ENCODE measurements at places on chromosomes 3 and 15.
A peak's percentile ranks its signal among the peaks of the same experiment; 100 is the strongest.

GRCh38 chr3:141940194-141940776 lies 63.8 kb downstream of the ATP1B3 start:
- peak; percentile 39 for DNase-seq

GRCh38 chr3:64739971-64740631 lies 52.3 kb upstream of the ADAMTS9 start:
- no peak for DNase-seq

DNA sequence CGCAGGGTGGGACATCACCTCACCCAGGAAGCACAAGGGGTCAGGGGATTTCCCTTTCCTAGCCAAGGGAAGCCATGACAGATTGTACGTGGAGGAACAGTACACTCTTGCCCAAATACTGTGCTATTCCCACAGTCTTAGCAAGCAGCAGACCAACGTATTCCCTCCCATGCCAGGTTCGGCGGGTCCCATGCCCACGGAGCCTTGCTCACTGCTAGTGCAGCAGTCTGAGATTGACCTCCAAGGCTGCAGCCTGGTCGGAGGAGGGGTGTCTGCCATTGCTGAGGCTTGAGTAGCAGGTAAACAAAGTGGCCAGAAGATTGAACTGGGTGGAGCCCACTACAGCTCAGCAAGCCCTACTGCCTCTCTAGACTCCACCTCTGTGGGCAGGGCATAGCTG lies 39.0 kb downstream of the ALDH1A2 start:
- DNase-seq, result no peak

DNA sequence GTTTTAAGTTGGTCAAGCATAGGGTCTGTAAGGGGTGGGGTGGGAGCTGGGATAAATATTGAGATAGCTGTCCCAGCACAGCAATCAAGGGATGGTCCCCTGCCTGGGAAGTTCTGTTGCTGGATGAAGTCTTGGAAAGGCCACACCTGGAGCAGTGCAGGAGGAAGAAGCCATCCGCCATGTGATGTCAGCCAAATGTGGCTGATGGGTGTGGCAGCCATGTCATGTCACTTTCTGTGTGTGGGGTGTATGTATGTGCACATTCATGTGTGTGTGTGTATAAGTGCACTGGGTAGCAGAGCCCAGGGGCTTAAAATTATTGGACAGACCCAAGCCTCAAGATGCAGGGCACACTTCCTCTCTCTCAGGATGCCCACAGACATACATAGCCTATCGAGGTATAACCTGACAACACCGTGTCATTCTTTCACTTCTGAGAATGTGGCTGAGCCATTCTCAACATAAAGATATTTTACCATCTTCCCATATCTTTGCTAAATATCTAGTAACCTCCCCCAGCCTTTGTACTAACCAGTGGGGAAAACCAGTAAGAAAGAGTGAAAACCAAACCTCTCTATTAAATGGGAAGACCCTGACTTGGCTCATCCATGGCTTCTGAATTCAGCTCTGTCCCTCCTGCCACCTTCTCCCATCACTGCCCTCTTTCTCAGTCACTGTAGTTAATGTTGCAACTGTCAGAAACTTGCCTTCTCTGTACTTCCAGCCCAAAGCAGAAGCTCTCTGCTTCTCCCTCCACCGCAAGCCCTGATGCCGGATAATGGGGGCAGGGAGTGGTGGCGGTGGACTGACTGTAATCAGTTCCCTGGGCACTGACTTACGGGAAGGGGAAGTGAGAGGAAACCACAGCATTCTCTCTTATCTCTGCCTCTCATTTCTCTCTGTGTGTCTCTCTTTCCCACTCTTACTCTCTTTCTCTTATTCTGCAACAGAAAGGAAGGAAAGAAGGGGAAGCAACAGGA lies 11.2 kb downstream of the TNFSF10 start:
- peak; percentile 43 for DNase-seq

- DNase-seq, result no peak
Observed at GRCh38 chr15:55394694-55395093, 13.5 kb downstream of the CCPG1 start.

DNA sequence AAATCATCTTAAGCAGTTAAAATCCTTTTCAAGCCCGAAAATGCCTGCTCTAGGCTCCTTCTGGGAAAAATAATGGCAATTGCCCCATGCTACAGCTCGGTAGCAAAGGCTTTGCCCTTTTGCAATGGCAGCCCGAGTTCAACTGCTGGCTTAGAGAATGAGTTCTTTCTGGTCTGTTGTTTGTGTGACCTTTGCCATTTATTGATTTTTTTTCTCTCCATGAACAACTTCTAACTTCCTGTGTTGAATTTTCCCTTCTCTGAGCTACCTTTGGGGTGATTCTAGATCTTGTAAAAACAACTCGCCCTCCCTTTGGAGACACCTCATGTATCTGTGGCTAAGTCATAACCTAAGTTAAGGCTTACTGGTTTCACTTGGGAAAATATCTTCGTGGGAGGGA lies 139.3 kb downstream of the PLCH1 start:
- DNase-seq, result no peak

GRCh38 chr15:99495430-99496301 lies 70.1 kb upstream of the MEF2A start:
- DNase-seq, result no peak

DNA sequence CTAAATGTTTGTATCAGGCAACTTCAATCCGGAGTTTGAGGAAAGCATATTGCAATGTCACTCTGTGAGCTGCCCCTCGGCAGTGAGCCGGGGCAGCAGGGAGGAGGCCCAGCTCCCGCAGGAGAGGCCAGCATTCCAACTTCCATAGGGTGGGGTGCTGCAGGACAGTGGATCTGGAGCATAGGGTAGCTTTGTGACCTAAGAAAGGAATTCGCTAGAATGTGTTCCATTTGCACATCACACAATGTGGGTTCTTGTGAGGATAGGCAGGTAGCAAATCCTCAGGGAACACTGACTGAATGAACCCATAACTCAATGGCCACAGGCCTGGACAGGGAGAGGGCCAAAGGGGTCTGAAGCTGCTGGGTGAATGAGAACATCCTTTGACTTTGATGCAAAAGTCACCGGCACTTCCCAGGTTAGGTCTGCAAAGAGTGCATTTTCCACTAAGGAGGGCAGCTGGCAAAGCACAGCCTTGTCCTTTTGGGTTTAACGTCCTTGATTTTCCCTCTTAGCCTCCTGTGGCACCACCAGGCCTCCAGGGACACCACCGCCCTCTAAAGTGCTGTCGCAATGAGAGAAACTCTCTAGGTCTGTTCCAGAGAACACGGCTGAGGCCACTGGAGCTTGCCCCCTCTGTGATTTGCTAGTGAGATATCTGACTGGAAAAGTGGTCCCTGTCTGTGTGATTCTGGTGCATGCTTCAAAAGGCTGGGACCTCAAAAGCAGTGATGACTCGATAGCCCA lies 36.2 kb downstream of the GABRB3 start:
- no peak for DNase-seq

- no peak for DNase-seq
Observed at GRCh38 chr3:149585401-149585726, 72.5 kb downstream of the WWTR1 start.

DNA sequence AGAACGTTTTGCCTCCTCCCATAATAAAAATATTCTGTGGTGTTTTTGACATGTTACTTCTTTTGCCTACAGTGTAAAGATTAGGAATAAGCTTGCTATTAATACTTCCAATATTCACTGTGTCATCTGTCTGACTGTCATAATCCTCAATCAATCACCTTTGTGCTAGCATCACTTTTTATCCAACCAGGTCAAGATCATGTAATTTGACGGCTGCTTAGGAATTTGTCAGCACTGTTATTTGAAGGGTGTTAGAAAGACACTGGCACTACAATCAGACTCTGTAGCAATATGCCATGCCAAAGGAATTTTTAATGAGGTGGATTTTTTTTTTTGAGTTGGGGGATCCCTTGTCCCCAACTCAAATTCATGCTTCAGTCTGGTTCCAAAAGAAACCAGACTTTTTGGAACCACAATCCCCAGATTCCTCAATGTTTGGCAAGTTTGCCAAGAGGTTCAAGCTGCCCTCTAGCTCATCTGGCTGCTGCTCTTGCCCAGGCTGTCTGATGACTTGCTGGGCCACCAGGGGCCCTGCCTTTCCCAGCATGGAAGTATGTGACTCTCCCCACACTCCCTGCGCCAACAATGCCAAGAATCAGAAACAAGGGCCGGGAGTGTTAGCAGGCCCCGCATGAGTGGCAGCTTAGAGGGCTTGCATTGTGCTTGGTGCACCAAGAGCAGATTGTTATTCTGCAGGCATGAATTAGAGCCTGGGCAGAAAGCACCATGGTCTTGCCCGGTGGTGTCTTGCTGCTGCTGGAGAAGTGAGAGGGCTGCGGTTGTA lies 58.6 kb upstream of the TSC22D2 start:
- no peak for DNase-seq

GRCh38 chr3:184016811-184017671 lies 643 bp downstream of the ABCC5 start:
- peak; percentile 71 for DNase-seq

GRCh38 chr3:189118896-189119295 lies 52.9 kb upstream of the TPRG1 start:
- no peak for DNase-seq

DNA sequence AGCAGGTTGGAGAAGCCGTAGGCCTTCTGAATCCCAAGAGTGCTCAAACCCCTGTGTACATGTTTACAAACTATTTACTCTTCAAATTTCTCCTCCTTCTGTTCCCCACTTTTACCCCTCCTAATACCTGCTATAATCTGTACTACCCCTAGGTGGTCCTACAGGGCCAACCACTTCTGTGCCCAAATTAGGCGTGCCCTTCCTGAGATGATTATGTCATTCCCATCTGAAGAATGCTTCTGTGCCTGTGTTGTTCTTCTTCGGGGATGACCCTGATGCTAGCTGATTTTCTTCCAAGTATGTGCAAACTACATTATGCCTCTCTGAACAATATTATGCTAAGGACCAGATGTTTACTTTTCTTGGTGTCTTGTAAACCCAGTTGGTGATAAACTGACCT lies 20.5 kb downstream of the RBP2 start:
- DNase-seq, result no peak
